ENCODE measurements at places on chromosomes 1 and 21. TPM values are rescaled to one million over a fixed set of nuclear protein-coding genes. Genes with fewer than 3 reads are reported as not detected.

The PADI4 gene
- total RNA-seq: not detected

The RGS1 gene
- not detected for total RNA-seq

The TRAF3IP3 gene
- 0.26 TPM for total RNA-seq

The GPR52 gene
- not detected for total RNA-seq

The IL22RA1 gene
- not detected for total RNA-seq

The TDRD10 gene
- not detected for total RNA-seq

The LCE3E gene
- not detected for total RNA-seq

The POTED gene
- not detected for total RNA-seq

The OR2AK2 gene
- not detected for total RNA-seq

The LIN28A gene
- not detected for total RNA-seq

The TRIM58 gene
- 0.32 TPM for total RNA-seq

The CLCNKB gene
- not detected for total RNA-seq

The NKAIN1 gene
- total RNA-seq: not detected

The USP33 gene
- total RNA-seq: 41.6 TPM

The TLCD4 gene
- 0.78 TPM for total RNA-seq

The FAM167B gene
- not detected for total RNA-seq

The OR2L8 gene
- total RNA-seq: not detected

The DDR2 gene
- 94.2 TPM for total RNA-seq

The PCSK9 gene
- 40.5 TPM for total RNA-seq

The ZNF683 gene
- not detected for total RNA-seq

The ACTA1 gene
- 0.13 TPM for total RNA-seq

The FNBP1L gene
- total RNA-seq: 14.0 TPM

The CTSS gene
- 2.2 TPM for total RNA-seq

The ITGB3BP gene
- total RNA-seq: 11.9 TPM

The WDR26 gene
- total RNA-seq: 58.6 TPM

The HLX gene
- total RNA-seq: 22.9 TPM

The HCN3 gene
- total RNA-seq: 0.26 TPM

The SPRR2F gene
- total RNA-seq: not detected

The KCNT2 gene
- 4.8 TPM for total RNA-seq

The GOLPH3L gene
- 18.1 TPM for total RNA-seq
